AG09319 (cell line): ENCODE measurements at places on chromosomes 7 and 10.

GRCh38 chr10:132793871-132794849 lies 8.2 kb upstream of the NKX6-2 start:
- DNase-seq: no peak

DNA sequence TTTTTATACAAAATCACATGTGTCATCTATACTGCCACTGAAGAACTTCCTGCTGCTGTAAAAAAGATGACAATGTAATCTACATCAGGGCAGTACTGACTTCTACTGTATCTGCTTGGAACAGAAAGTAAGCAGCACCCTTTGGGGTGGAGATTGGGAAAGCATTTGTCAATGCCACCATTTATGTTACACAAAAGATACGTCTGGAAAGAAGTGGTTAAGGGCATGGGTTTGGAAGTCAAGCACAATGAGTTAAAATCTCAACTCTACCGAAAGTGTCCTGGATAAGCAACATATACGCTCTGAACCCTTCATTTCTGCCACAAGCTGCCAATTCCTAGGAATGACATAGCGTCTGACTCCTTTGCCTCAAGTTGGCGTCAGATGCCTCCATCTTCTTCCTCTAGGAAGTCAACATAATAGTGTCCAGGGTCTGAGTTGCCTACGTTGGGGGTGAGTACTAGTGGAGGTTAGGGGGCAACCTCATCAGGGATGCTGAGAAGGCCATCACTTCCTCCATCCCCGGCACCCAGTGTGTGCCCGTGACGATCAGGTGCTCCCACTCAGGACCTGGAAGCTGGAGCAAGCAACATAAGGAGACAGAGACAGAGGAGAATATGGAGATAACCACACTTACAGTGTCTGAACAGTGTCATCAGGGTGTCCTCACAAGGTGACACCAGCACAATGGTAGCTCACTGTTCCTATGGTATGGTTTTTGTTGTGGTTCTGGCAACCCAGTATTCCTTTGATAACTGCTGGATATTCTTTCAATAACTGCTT lies 58.3 kb downstream of the SGMS1 start:
- DNase-seq: no peak

DNA sequence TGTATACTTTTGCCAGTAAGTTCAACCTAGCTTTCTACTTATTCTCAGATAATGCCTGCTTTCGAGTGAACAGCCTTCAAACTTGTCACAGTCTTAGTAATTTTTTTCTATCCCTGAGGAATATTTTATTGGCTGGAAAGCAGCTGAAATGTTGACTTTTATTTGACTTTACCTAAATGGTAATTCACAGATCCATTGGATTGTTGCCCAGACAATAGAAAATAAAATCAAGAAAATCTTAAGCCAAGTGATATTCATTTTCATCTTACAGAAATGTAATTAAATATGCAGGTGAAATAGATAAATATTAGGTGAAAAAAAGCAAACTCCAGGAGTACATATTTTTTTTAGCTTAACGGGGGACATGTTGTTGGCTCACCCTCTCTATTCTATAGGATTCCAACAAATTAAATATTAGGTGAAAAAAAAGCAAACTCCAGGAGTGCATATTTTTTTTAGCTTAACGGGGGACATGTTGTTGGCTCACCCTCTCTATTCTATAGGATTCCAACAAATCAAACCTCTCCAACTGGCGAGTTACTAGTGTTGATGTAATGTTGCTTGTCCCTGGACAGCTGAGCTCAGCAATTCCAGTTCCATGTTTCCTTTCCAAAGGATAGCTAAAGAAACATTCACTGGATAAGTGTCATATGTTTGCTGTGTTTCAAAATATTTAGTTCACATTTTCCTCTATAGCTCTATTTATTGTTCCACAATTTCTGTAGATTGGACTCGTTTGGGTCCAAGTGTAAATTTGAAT lies 4.2 kb downstream of the TMEM26 start:
- DNase-seq: no peak

- no peak for DNase-seq
Observed at GRCh38 chr7:94047956-94048355, 43.8 kb upstream of the BET1 start.

GRCh38 chr7:22657479-22657878 lies 69.5 kb upstream of the IL6 start:
- DNase-seq: no peak

GRCh38 chr10:112385201-112385600 lies 11.3 kb downstream of the ACSL5 start:
- DNase-seq: no peak

DNA sequence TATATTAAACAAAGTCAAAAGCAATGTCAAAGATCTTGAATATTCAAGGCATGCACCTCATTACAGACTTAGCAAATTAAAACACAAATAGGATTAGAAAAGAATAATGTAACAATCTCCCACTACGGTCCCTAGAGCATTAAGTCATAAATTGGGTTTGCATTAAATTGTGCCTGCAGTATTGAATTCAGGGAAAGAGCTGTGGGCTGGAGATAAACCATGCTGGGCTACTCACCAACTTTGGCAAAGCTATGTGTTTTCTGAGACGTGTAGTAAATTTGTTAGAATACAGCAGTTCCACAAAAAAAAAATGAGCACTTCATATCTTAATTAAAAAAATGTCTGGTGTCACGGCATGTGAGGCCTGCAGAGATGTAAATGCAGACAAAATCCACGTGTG lies 241.6 kb downstream of the SNX10 start:
- no peak for DNase-seq

DNA sequence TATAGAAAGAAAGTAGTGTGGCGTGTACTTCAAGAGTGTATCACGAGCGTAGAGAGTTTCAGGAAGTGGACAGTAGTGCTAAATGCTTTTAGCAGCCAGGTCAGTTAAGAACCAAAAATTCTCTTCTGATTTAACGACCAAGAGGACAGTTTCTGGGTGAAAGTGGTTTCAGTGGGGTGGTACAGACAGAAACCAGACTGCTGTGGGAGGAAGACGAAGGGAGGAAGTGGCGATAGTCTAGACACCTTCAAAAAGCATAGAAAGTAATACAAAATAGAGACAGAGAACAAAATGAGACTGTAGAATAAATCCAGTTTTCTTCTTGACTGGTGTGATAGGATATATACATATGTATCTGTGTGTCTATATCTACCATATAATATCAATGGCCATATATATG lies 93.5 kb downstream of the MBL2 start:
- DNase-seq: no peak

DNA sequence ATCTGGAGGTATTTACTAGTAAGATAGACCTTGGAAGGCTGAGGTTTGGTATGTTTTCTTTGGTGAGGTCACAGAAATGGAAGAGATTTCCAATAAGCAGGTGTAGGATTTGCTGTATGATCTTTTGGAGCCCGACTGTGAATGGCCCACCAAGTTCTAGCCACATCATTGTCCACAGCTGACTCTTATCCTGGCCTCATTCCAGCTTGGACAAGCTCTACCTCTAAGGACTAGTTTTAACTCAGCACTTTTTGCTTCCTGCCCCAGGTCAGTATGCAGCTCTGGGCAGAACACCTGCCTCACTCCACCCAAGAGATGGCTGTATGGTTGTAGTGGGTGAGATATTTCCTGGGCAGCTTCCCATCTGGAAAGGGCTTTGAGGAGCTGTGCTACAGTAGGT lies 6.1 kb upstream of the CPA4 start:
- no peak for DNase-seq

GRCh38 chr10:93437946-93438612 lies 44.1 kb downstream of the MYOF start:
- no peak for DNase-seq

- DNase-seq: no peak
Observed at GRCh38 chr10:25642721-25643120, 291.3 kb upstream of the MYO3A start.

- no peak for DNase-seq
Observed at GRCh38 chr7:1748076-1748838, 78.2 kb downstream of the ELFN1 start.

DNA sequence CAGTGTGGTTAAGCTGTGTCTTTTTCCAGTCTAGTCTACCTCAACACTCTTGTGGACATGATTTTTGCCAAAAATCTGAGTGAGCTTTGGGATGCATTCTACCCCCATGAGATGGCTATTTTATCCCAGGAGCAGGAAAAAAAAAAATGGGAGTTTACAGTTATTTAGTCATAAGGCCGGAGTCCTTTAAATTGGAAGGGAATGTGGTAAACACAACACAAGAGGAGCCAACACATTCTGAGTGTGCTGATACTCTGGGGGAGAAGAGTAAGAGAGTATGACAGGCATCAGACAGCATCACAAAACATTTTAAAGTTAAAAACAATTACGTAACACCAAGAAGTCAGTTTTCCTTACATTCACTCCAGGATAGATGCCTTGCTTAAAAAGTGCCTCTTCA lies 46.1 kb downstream of the C1GALT1 start:
- DNase-seq: no peak

DNA sequence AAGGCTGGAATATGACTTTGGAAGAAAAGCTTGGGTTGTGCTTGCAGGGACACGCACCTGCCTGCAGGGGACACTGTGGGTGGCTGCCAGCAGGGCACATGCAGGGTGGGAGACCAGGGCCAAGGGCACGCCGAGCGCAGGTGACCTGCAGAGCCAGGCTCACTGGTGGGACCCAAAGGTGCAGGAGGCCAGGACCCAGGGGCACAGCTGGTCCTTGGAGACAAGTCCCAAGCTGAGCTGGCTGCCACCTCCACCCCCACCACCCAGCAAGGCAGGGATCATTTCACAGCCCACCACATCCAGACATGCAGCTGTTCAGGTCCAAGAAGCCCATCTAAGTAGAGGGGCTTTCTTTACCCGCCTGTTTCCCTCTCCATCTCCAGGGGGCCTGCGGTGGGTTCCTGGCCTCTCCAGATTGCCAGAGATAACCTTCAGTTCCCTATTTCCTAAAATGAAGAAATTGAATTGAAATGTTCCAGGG lies 13.8 kb upstream of the CLIP2 start:
- no peak for DNase-seq

DNA sequence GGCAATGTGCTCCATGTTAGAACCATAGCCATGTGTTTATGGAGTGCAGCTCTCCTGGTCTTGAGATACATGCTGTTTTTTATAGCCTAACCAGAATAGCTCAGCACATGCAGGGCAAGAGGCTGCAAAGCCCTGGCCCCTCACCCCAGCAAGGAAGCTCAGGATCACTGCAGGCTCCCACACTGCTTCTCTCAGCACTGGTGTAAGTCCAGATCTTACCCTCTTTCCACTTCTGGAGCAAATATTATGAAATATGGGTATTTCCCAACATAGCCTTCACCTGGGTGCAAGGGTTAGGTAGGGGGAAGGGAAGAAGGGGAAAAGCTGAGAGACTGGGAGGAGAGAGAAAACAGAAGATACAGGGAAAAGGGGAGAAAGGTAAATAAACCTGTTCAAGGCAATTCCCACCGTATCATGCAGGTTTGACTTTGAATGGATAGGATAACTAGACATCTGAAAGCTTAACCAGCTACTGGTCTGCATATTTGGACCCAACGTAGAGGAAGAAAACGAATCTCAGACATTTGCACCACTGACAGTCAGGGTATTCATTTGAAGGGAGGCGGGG lies 19.7 kb downstream of the SKIDA1 start:
- DNase-seq: no peak

GRCh38 chr7:29019896-29020295 lies 61.8 kb upstream of the TRIL start:
- no peak for DNase-seq

DNA sequence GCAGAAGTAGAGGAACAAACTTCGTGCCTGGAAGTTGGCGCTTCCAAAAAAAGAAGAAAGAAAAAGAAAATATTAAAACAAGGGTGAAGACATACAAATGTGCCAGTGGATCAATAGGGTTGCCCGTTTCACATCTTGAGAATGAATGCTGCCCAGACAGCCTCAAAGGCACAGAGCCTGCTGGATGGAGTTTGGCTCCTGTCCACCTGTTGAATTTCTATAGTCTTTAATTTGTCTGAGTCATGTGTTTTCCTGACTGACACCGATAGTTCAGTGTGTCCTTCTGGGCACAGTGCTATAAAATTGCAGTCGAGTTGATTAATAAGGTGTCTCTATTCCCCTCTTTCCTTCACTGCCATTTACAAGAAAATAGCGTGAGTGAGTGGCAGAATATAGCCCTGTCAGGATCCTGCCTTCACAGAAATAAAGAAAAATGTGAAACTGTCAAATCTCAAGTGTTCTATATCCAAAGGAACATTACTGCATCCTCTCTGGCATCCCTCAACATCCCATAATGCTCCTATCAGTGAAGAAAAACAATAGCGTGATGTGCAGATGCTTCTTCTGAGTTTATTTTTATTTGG lies 471.3 kb upstream of the AUTS2 start:
- no peak for DNase-seq

- no peak for DNase-seq
Observed at GRCh38 chr10:28201410-28202400, 101.2 kb downstream of the MPP7 start.

DNA sequence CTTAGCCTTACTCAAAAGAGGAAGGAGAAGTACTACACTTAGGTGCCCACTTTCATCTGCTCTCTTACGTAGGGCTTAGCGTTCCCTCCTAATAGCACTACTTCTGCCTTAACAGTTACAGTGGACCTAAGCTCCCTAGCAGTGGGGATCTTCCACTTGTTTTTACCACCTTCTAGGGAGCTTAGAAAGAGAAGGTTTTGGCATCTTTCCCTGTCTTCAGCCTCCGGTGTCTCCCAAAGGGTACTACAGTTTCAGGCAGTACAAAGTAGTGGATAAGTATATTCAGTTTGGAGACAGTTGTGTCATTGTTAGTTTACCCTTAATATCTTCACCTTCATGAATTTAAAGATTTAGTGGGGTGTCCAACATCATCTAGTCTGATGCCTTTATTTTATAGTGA lies 14.6 kb downstream of the CHRM2 start:
- no peak for DNase-seq
